GM23338 (cell line): ENCODE measurements at places on chromosomes 13 and 19. TPM values are rescaled to one million over a fixed set of nuclear protein-coding genes. Genes with fewer than 3 reads are reported as not detected.
A peak's percentile ranks its signal among the peaks of the same experiment; 100 is the strongest.

Gene PDX1
- polyA plus RNA-seq, result not detected in 2 replicates

Gene PRKCG
- 14.9 and 15.4 TPM in 2 replicates for polyA plus RNA-seq

Gene STXBP2
- 42.6 and 45.0 TPM in 2 replicates for polyA plus RNA-seq

Gene HSD17B14
- 11.6 and 11.7 TPM in 2 replicates for polyA plus RNA-seq

Gene C19orf81
- 54.3 and 67.9 TPM in 2 replicates for polyA plus RNA-seq

Gene PPAN
- polyA plus RNA-seq, result 76.9 and 81.9 TPM in 2 replicates

Gene SPRED3
- polyA plus RNA-seq, result 10.7 and 11.6 TPM in 2 replicates

Gene CYP2A7
- not detected in 2 replicates for polyA plus RNA-seq

Gene WTIP
- 0.47 and 0.59 TPM in 2 replicates for polyA plus RNA-seq

Gene CASP14
- polyA plus RNA-seq, result not detected in 2 replicates

Gene KDM4B
- 8.7 and 9.1 TPM in 2 replicates for polyA plus RNA-seq

Gene CCDC70
- not detected in 2 replicates for polyA plus RNA-seq

DNA sequence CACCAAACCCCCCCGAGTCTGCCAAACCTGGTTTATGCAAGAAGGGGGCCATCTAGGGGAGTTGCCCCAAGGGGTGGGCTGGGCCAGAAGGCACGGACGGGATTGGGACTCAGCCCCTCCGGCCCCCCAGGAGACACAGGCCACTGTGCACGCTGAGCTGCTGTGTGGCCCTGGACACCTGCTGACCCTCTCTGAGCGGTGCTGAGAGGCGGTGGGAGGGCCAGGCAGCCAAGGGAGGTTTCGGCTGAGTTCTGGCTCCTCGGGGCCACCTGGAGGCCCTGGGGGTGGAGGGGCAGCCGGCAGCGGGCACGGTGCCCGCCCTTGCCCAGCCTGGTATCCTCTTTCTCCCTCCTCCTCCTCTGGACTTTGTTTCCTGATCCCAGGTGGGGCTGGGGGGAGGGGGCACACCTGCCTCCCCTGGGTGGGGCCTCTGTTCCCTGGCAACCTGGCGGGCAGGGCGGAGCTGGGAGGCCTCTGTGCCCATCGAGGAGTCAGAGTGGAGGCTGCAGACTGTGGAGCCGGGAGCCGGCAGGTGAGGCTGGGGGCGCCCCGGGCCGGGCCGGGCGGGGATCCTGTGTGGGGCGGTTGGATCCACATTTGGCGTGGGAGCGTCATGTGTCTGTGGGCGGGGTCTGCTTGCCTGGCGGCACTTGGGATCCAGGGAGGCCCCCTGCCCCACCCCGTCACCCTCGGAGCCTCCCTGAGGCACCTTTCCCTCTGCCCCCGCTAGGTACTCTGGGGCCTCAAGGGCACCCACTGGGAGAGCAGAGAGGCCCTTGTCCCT is at the start of gene MISP:
Gene MISP (plus strand): TSS at position 473 of the 784 bp plus-strand sequence. CDS start 5,835 bp downstream, outside the sequence.
- DNase-seq, result no peak

- no peak for DNase-seq
These were observed 18.5 kb downstream of the LNX2 start for GRCh38 chr13:27601803-27602202.

- no peak for DNase-seq
These were observed 445.3 kb downstream of the FOXO1 start for GRCh38 chr13:40221131-40221459.

DNA sequence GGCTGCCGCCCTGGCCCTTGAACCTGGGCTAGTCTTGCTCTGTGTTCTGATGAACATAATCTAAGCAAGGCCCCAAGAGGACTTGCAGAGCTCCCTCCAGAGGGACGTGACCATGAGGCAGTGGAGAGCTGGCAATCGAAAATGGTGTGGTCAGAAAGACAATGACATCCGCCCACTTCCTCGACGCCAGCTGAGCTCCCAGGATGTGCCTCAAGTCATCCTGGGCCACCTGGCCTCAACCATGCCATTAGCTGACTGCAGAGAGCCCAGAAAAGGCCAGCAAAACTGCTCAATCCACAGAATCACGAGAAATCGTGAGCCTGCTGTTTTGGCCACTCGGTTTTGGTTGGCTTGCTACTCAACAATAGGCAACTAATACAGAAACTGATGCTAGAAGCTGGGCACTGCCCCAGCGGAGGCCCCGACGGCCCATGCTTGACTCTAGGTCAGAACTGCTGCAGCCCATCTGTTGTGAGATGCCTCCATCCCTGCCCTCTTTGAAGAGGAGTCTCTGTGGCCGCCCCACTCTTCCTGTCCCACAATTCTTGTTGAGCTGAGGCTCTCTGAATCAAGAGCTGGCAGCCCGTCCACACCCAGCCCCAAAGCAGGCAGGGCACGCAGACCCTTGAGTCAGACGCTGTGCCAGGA is 53.3 kb downstream of the STK24 start:
- no peak for DNase-seq

GRCh38 chr19:2132731-2133490 is 18.5 kb downstream of the AP3D1 start:
- DNase-seq, result no peak

GRCh38 chr13:107753291-107753690 is 462.0 kb downstream of the LIG4 start:
- no peak for DNase-seq

- DNase-seq, result peak; percentile 21
These were observed 1.7 kb downstream of the ZNF160 start for GRCh38 chr19:53101518-53101917.

GRCh38 chr19:40506099-40506498 is 39.3 kb downstream of the SPTBN4 start:
- no peak for DNase-seq

DNA sequence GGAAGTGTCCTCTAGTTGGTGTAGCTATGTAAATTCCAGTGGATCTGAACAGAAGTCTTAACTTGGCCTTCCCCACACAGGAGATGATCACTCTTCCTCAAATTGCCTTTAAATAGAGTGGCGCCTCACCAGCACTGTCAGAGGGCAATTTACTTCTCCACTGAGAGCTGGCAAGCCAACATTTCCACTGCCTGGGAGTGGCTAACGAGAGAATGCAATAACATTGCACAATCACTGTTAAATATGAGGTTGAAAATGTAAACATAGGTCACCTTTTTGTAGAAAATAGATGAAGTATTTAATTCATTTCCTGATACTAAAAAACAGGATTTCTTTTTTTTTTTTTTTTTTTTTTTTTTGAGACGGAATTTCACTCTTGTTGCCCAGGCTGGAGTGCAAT is 55.4 kb upstream of the UBL3 start:
- no peak for DNase-seq

DNA sequence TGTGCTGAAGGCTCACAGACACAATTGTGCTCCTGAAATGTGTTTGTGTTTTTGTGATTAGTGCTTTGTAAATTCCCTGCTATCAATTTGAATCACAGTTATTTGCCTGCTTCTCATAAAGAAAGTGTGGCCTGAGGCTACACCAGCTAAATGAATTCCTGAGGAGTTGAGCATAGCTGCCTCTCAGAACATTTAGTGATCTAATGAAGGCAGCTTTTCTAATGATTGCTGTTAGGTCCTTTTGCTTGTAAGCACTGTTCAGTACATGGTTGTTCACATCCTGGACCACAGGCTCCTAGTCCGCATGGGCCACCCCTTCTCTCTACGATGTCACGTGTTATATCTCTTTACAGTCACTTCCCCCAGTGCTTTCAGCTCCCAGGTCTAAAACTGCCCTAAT is 238.2 kb downstream of the B3GLCT start:
- DNase-seq, result no peak

DNA sequence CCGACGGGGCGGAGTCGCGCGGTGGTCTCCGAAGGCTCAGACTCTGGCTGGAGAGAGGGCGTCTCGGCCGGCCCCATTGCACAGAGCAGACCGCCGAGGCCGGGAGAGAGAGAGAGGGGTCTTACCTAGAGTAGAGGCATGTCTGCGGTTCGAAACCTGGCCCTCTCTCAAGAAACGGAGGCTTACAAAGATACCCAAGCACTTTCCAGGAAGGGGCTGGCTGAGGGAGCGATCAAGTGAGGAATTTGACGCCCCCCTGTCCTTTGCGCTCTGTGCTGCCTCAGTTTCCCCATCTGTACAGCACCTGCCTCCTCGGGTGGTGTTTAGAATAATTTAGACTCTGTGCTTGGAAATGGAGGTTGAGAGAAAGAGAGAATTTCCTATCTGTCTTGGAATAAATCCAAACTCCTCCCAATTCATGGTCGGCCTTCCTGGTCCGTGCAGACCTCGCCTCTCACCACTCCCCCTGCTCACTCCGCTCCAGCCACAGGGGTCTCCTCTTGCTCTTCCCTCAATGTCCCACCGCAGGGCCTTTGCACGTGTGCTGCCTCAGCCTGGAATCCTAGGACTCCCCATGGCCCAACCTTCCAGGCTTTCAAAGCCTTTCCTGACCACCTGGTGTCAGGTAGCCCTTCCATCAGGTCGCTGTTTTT is 658 bp upstream of the ISOC2 start:
- no peak for DNase-seq

DNA sequence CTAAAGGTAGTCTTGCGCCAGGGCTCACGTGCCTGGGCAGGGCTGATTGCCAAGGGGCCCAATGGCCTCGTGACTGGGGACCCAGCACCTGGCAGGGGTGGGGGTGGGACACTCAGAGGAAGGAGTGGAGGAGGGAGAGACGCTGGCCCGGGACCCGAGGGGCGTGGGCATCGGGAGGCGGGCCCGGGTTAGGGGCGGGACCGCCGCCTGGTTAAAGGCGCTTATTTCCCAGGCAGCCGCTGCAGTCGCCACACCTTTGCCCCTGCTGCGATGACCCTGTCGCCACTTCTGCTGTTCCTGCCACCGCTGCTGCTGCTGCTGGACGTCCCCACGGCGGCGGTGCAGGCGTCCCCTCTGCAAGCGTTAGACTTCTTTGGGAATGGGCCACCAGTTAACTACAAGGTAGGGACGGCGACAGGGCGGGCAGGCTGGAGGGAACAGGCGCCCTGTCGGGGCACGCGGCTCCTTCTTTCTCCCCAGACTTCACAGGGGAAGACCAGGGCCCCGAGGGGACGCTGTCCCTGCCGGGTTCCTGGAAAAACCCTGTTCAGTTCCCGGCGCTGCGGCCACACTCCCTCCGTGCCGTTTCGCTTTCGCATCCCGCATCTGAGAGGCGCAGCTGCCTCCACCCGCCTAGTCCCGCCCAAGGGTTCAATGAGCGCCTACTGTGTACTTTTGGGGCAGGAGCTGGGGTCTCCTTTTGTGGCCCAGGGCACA is at the start of gene IFI30:
Gene IFI30 (plus strand): TSS at position 242 of the 717 bp plus-strand sequence. CDS start 29 bp downstream, at position 271.
- peak; percentile 84 for DNase-seq

DNA sequence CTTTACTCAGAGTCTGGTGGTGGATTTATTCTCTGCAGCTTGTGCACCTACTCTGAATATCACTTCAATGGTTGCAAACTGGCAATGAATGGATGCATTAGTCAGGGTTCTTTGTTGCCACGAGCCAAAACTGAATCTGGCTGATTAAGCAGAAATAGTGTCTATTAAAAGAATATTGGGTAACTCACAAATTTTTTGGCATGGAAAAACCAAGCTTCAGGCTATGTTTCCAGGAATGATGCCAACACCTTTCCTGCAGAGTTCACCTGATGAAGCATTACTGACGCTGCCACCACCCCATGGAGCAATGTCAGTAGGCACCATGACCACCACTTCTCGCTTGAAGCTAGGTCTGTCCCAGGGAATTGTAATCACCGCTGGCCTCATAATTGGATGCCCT is 597.8 kb upstream of the SLC10A2 start:
- no peak for DNase-seq

- DNase-seq, result no peak
These were observed 15.4 kb upstream of the ZNF681 start for GRCh38 chr19:23774106-23774505.

DNA sequence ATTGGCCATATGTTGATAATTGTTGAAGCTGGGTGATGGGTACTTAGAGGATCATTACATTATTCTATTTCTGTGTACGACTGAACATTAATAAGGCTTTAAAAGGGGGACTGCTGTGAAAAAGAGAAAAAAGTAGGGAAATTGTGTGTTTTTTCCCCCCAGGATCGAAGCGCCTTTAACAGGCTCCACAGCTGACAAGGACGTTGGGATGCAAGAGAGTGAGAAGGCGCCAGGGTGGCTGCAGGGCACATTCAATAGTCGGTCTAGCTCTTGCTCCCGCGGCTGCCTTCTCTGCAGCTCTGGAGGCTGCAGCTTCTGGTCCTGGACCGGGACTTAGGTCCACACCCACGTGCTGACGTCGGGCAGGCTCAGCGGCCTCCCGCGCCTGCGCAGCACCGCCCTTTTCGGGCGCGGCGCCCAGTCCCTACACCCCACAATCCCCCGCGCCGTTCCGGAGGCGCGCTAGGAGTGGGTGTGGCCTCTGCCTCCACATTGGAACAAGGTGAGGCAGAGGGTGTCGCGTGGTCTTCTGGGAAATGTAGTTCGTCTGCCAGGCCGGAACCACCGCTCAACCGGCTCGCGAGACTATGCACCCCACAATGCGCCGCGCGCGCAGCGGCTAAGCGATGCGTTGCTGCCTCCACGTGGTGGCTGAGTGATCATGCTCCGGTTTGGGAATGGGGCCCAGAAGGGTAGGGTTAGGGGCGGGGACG is 4.9 kb upstream of the LRFN3 start:
- peak; percentile 99 for DNase-seq

- no peak for DNase-seq
These were observed 1491.9 kb downstream of the SLITRK5 start for GRCh38 chr13:89163096-89163495.

- DNase-seq, result no peak
These were observed 169.5 kb downstream of the NUFIP1 start for GRCh38 chr13:44819772-44820171.

DNA sequence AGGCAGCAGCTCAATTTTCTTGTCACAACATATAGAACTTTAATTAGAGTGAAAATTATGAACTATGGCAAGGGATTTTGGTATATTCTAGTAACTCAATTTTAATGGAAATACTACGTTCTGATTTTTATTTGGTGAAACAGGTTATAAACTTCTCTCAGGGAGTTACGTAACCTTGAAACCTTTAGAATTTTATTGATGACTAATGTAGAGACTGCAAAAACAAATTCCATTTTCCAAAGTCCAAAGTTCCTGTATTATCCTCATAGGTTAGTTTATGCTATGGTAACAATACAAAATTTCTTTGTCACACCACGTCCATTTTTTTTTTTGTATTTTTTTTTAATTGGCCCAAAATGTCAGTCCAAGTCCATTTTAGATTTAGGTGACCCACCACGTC is 185.7 kb downstream of the KLF5 start:
- DNase-seq, result no peak

- no peak for DNase-seq
These were observed 36.3 kb downstream of the AP1M1 start for GRCh38 chr19:16233836-16234551.

- DNase-seq, result no peak
These were observed 88.6 kb downstream of the DPF1 start for GRCh38 chr19:38135150-38135998.

GRCh38 chr13:104967836-104968630 is 1567.4 kb downstream of the EFNB2 start:
- no peak for DNase-seq

- peak; percentile 99 for DNase-seq
These were observed 73.4 kb downstream of the RYR1 start for GRCh38 chr19:38506723-38507550.

GRCh38 chr19:33456076-33456844 is 65.3 kb downstream of the PEPD start:
- DNase-seq, result no peak

DNA sequence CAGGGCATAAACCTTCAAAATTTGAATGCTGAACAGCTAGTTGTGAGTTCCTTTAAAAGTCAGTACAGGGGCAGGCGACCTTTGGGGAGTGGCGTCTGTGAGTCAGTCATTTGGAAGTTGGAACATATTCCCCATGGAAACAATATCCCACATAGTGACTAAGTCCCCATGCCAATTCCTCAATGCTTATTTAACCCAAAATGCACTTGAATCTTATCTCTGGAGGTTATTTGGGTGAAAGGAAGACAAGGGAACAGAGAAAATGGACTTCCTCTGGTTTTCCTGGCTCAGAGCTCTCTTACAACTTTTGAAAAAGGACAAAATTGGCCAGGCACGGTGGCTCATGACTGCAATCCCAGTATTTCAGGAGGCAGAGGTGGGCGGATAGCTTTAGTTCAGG is 479.2 kb upstream of the NBEA start:
- no peak for DNase-seq
